Lung microvascular endothelial cell (primary cell): ENCODE measurements at places on chromosomes 4 and X.

DNA sequence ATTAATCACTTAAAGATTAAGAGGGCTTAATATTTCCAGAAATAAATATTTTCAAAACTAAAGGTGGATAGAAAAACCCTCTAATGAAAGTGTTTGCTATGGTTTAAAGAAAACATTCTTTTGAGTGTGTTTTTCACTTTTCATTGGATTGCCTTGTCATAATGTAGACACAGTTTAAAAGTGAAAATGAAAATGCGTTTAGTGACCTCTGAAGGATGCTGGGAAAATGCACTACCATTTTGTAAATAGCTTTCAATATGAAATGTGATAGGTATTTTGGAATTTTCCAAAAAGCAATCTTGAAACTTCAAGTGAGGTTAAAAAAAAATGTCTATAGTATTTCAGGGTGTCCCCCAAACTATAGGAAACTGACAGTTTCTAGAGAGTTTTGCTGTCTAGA, 642.2 kb downstream of the C4orf33 start:
- DNase-seq, result no peak

GRCh38 chr4:6881908-6882307, 27.7 kb upstream of the TBC1D14 start:
- DNase-seq, result no peak

GRCh38 chr4:27635936-27636913, 775.6 kb downstream of the STIM2 start:
- DNase-seq, result no peak

GRCh38 chr4:158728236-158728635, 5.0 kb upstream of the PPID start:
- no peak for DNase-seq

- DNase-seq, result no peak
Observed at GRCh38 chr4:123215536-123215935, 181.1 kb upstream of the SPRY1 start.

- peak; percentile 11 for DNase-seq
Observed at GRCh38 chr4:87865288-87865687, 32.5 kb downstream of the MEPE start.

- no peak for DNase-seq
Observed at GRCh38 chr4:68597482-68597881, 21.4 kb upstream of the UGT2B17 start.

GRCh38 chr4:121219227-121219626, 55.1 kb upstream of the TNIP3 start:
- DNase-seq, result no peak

GRCh38 chr4:54172156-54172555, 56.9 kb upstream of the PDGFRA start:
- no peak for DNase-seq

GRCh38 chr4:169124661-169125060, 114.6 kb upstream of the CBR4 start:
- peak; percentile 19 for DNase-seq

DNA sequence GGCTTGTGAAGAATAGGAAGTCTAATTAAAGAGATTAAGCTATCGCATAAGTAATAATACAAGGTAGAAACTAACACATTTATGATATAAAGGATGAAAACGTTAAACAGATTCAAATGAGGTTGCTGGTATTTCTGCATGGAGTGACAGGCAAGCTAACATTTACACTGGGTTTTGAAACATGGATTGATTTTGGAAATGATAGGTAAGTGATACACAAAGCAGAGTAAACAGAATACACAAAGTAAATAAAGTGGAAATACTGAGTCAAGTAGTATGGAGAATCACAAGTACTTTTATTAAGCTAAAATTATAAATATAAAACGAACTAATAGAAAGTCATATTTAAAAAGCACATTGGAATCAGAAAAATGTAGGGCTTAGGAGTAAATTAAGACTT, 665.3 kb downstream of the STPG2 start:
- no peak for DNase-seq

GRCh38 chrX:24110069-24110468, 39.5 kb upstream of the ZFX start:
- no peak for DNase-seq

DNA sequence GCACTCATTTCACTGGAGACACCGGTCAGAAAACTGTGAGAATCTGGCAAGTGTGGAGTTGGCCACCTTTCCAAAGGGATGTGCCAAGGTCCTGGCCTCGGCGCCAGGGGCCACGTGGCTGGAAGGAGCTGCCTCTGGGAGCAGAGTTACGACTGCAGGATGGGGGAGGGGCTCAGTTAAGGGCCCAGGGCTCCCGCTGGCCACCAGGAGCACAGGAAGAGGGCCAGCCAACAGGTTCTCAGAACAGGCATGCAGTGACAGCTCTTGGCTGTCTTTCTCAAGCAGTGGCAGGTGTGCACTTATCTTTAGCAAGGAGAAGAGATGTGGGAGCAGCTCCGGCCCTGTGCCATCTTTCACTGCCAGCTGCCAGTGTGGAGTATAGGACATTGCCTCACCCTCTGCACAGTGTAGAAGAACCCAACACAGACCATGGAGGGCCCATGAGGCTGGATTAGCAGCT, 115.9 kb upstream of the RBPJ start:
- DNase-seq, result peak; percentile 31

DNA sequence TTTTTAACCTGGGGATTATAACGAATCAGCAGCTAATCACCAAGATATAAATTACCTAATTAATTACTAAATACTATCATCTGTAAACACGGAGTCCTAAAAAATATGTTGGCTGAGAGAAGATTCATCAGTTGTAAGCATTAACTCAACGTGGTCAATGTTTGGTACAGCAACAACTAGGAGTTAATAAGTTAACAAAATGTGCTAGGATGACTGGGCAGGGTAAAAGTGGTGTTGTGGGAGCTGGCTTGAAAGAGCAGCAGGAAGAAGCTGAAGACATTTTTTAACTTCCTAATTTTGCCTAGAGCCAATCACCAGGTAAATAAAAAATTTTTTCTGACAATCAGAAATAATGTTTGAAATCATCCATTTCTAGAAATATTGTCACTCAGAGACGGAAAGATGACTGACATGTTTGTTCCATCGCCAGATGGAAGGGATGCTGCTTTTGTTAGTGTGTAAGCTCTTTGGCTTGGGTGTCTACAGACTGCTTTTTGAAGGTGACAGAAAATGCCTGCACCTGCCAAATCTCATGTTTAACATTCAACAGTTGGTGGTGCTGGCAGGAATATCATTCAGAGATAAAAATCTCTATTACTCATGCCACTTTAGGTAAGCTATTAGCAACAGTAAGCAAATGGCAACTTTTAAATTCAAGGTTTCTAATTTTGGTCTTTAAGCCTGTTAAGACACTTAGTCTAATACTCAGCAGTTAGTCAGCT, 1126.9 kb downstream of the STPG2 start:
- DNase-seq, result no peak

- DNase-seq, result no peak
Observed at GRCh38 chr4:1783970-1784369, 9.1 kb upstream of the FGFR3 start.

DNA sequence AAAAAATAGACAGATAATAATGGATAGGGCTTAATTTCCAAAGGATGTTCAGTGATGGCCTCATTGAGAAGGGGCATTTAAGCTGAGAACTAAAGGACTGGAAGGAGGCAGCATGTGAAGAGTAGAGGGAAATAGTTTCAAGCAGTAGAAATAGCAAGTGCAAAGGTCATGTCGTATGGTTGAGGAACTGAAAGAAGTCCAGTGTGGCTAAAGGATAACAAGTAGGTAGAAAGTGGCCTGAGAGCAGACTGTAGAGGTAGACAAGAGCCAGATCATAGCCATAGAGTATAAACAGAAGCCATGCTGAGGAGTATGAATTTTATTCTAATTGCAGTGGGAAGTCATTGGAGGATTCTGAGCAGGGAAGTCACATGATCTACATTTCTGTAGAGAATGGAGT, 72.3 kb downstream of the GRIA3 start:
- no peak for DNase-seq

DNA sequence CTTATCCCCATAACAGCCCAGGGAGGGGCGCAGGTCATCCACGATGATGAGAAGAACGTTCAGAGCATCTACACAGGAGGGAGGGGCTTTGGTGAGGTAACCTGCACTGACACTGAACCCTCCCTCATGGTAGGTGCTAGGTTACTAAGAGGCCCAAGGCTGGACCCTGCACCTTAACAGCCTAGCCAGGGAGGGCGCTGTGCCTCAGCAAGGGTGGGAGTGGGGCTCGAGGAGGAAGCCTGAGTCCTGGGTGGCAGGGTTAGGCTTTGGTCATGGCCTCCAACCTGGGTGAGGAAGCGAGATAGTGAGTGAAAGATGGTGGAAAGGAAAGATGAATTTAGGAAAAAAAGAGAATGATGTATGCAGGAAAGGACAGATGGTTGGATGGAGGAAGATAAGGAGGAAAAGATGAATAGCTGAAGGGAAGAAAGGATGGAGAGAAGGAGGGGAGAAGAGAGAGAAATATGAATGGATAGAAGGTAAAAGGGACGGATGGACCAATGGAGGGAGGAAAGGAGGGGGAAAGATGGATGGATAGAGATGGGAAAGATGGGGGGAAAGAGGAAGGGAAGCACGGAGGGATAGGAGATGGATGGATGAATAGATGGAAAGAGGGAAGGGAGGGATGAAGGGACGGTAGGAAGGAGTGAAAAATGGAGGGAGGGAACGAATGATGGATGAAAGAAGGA, 736 bp downstream of the IDS start:
- peak; percentile 12 for DNase-seq
